ENCODE measurements at places on chromosomes 5 and 9.

GRCh38 chr9:20396509-20396908 is 225.8 kb downstream of the MLLT3 start:
- DNase-seq: no peak

DNA sequence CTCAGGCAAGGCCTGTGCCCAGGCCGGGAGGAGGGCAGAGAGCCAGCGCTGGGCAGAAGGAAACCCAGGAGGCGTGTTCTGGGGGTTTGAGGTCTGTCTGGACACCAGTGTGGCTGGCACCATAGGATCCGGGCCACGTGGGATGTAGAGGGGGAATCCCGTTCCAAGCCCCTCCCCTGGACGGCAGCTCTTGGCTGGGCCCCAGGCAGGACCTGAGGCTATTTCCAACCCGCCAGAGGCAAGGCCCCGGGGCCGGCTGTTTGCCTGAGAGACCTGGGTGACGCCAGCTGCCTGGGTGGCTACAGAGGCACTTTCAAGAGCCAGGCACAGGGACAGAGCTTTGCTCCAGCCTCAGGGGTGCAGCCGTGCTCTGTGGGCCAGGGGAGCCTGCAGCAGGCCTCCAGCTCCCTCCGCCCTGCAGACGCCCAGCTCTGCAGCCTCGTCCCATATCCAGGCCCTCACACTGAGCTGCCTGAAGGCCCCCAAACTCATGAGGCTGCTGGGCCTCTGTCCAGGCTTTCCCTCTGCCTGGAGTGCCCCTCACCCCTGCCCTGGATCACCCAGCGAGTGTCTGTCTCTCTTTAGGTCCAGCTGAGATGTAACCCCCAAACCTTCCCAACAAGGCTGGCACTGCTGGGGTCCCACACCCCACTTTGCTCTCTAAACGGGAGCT is 56.6 kb upstream of the EGFL7 start:
- no peak for DNase-seq

DNA sequence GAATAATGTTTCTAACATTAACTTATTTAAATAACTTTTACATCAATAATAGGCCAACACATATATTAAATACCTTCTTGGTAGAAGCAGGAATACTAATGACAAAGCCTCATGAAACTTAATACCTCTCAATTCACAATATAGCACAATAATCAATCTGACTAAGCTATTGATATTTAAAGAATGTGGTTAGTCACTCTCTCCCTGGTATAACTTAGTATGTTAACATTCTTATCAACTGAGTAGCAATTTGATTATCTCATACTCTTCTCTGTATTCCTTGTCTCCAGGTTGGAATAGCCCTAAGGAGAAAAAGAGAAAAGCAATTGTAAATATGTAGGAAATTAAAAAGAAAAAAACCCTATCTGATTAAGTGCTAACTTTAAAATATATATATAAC is 4.9 kb upstream of the PGGT1B start:
- peak; percentile 38 for DNase-seq

DNA sequence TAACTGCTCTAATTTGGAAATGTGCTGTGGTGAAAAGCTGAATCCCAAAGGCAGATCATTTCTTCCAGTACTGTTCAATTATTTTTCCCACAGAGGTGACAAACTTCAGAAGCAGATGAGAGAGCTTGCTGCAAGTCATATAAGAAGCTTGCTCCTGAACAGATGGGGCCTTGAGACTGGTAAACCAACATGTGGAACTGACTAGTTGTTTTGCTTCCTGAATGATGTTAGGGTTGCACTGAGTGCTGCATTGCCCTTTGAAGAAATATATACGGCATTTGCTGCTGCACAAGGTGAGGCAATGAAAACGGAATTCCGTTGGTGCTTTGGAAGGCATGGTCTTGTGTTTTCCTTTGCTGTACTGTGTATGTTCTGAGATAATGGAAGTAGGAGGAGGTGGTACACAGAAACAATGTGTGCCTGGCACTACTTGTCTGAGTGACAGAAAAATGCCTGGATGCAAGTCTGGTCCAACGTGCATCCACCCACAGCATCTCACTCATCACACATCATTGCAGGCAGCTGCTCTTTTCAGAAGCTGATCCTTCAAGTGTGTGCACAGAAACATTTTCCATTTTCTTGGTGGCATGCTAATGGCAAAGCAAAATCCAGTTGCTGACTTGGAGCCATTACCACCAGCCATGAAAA is 76.9 kb downstream of the ANKH start:
- no peak for DNase-seq

GRCh38 chr5:145347026-145347616 is 488.0 kb downstream of the PRELID2 start:
- DNase-seq: peak; percentile 46

- peak; percentile 36 for DNase-seq
These were observed 1203.4 kb upstream of the DMAC1 start for GRCh38 chr9:9002826-9003583.

DNA sequence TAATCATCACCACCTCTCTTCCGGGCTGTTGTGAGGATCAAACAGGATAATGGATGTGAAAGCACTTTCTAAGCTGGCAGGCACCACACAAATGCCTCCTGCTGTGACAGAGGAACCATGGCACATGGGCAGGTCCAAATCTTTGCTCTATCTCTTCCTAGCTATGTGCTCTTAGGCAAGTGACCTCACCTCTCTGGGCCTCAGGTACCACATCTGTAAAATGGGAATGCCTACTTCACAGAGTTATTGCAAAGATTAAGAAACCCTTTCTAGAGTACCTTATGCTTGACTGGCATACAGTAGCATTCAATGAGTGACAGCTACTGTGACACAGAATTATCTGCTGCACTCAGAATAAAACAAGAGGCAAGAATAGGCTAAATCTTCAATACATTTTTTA is 51.6 kb downstream of the CDK5RAP2 start:
- no peak for DNase-seq

DNA sequence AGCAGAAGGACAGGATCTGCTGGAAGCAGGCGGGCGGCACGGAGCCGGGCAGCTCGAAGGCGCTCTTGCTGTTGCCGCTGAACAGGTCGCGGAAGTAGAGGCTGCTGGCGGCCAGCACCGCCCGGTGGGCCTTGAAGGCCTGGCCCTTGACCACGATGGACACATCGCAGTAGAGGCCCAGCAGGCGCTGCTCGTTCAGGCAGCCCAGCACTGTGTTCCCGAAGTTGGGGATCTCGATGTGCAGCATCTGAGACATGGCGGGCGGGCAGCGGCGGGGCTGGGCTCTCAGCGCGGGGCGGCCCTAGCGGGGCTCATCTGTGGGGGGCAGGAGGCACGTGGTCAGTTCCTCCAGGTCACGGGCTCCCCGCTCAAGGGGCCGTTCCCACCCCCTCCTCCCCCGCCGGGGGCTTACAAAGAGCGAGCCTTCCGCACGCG is 44.8 kb downstream of the NACC2 start:
- no peak for DNase-seq

GRCh38 chr9:107355394-107355793 is 72.3 kb downstream of the RAD23B start:
- no peak for DNase-seq

DNA sequence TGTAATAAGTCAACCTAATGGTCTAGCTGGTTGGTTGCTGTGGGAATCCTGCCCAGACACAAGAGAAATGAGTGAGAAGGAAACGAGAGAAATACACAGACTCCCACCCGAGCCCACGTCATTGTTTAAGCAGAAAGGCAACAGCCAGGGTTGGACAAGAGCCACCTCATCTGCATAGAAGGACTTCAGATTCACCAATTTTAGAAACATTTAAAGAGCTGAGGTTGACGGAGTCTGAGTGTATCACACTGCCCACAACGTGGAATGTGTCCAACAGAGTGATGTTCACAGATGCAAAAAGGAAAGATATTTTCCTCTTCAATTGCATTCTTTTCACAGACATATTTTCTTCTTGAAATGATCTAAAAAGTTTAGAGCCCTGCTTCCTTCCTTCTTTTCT is 349.5 kb downstream of the AGTPBP1 start:
- DNase-seq: no peak

GRCh38 chr9:137520614-137521404 is 29.4 kb downstream of the PNPLA7 start:
- DNase-seq: no peak

DNA sequence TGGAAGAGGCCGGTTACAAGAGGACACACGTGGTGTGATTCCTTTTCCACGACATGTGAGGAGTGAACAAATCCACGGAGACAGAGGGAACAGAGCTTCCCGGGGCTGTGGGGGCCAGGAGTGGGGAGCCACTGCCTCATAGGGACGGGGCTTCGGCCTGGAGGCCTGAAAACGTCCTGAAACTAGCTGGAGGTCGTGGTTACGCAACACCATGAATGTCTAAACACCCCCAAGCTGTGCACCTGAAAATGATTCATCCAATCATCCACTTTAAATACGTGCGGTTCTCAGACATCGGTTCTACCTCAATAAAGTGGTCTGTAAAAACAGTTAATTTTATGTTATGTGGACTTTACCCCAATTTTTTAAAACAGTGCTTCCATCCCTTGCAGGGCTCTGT is 65.3 kb upstream of the PPP1R26 start:
- no peak for DNase-seq

DNA sequence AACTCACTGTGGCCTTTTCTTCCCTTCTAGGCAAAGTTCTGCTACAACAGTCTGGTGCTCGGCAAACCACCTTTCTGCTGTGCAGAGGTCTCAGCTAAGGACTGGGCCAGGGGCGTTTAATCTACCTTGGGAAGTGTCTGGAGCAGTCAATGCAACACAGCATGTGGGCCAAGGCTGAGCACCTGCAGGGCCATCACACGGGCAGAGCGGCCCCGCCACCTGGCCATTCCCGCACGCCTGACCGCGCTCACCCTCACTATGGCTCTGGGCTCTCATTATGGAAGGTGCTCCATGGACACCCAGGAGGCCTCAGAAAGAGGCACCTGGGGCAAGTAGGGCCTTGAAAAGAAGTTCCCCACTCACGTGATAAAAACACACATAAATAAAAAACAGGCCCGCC is 65.7 kb upstream of the TBC1D9B start:
- DNase-seq: no peak

DNA sequence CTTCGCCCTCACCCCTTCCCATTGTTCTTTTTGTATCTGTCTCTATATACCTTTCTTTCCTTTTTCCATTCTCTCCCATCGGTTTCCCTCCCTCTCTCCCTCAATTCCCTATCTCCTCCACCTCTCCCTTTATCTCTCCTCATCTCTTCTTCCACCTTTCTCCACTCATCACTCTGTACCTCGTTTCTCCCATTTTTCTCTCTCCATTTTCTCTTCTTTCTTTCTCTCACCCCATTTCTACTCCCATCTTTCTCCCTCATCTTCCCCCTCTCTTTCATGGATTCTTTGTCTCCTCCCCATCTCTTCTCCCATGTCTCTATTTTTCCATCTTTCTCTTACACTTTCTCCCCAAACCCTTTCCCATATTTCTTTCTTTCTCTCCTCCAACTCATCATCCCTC is 385.9 kb upstream of the CLINT1 start:
- DNase-seq: no peak

DNA sequence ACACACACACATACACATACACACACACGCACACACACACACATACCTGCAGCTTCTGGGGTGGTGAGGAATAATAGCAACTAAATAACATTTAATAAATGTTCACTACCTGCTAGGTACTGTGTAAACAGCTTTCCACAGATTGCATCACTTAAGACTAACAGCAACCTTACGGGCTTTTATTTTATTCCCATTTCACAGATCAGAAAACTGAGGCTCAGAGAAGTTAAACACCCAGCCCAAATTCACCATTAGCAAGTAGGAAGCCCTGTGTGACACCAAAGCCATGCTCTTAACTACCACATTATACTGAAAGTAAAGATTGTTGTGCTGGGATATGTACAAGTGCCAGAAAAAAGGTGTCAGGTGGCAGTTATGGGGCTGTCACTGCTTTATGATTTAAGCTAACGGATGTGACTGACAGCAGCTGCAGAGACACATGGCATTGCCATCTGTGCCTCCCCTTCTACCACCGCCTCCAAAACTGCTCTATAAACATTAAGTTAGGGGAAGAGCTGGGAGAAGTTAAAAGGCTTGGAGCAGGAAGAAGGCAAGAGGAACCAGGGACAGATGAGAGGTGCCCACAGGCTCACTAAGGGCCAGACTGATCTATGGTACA is 13.6 kb downstream of the MTMR12 start:
- DNase-seq: no peak

DNA sequence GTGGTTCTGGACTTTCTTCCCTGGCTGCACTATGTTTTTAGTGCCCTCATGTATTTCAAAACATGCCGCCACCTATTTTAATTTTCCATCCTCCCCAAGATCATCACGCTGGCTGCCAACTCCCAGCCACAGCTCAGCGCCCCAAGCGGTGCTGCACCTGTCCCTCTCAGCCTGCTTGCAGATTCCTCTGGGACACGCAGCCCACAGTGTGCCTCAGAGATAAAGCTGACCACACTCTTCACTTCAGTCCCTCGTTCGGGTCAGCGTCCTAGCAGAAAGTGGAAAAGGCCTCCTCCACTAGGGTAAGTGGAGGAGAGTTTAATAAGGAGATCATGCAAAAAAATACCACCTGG is 56.2 kb upstream of the CKS2 start:
- DNase-seq: no peak

DNA sequence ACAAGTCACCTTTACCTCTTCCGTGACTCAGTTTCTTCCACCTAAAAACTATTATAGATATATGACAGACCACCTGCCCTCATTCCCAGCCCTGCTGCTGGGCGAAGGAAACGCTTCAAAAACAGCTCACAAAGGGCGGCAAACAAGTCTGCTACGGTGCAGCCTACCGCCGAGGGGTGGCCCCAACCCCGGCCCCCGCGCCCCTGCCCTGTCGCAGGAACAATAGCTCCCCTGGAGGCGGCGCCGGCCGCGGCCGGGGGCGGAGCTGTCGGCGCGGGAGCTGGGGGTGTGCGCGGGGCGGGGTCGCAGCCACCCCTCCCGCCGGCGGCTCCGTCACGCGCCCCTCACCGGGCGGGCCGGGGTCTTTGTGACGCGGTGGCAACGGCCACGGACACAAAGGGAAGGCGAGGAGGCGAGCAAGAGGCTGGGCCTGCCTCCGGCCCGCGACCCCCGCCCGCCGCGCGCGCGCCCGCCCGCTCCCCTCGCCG is at the start of gene TMEFF1:
TSS of gene TMEFF1 (plus strand) at position 362 of the 488 bp plus-strand sequence. CDS start 396 bp downstream, outside the sequence.
- peak; percentile 65 for DNase-seq

DNA sequence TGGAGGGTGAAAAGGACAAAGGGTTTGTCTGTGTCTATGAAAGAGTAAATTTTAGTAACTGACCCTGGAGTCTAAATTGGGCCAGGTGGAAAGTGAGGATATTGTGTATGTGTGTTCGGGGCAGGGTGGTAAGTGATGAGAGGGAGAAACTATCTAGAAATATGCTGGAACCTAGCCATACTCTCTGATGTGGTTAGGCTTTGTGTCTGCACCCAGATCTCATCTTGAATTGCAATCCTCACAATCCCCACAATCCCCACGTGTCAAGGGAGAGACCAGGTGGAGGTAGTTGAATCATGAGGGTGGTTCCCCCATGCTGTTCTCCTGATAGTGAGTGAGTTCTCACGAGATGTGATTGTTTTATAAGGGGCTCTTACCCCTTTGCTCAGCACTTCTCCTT is 60.6 kb downstream of the COMMD10 start:
- DNase-seq: no peak

- DNase-seq: no peak
These were observed 59.4 kb downstream of the GRAMD2B start for GRCh38 chr5:126482591-126482990.

DNA sequence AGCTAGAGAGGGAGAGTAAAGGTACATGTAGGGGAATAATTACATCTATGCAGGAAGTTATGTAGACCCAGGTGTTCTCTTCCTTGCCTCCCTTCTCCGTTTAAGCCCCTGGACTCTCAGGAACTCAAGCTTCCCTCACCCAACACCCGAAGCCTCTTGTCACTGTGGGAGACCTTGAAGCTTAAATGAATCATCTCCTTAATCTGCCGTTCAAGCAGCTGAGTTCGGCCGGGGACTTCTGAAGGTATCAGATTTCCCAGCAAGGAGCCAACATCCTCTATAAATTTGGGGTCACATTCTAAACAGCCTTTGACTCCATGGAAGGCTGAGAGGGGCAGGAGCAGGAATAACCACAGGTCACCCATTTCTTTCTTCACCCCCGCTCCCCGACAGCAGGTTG is 412 bp downstream of the IZUMO3 start:
- no peak for DNase-seq

Measured in ACHN (cell line).